Right forelimb (tissue), 1 donor: ENCODE measurements at places on chromosomes 3 and 15.

DNA sequence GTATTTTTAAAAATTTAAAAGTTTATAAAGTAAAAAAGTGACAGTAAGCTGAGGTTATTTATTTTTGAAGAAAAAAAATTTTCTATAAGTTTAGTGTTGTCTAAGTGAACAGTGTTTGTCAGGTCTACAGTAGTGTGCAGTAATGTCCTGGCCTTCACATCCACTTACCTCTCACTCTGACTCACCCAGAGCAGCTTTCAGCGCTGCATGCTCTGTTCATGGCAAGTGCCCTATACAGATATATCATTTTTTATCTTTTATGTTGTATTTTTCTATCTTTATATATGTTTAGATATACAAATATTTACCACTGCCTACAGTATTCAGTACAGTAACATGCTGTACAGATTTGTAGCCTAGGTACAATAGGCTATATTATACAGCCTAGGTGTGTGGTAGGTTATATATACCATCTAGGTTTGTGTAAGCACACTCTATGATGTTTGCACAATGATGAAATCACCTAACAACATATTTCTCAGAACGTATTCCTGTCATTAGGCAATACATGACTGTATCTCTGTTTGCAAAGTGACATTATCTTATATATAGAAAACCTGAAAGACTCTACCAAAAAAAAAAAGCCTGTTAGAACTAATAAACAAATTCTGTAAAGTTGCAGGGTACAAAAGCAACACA is 75.9 kb upstream of the TMC3 start:
- no peak for DNase-seq

DNA sequence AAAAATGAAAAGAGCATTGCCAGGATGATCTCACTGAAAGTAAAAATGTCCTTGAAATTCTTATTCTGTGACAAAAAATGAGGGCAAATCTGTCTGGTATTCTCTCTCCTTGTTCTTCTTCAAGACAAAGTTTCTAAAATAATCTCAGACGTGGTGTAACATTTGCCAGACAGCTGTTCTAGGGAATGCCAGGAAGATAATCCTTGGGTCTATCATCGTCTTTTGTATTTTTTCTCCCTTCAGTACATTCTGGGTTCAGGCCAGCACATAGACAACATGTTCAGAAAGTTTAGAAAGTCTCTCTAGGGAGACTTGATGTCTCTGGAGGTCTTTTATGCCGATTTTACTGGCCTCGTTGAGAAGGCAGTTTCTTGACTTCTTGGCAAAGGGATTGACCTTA is 121.2 kb upstream of the HES1 start:
- no peak for DNase-seq

DNA sequence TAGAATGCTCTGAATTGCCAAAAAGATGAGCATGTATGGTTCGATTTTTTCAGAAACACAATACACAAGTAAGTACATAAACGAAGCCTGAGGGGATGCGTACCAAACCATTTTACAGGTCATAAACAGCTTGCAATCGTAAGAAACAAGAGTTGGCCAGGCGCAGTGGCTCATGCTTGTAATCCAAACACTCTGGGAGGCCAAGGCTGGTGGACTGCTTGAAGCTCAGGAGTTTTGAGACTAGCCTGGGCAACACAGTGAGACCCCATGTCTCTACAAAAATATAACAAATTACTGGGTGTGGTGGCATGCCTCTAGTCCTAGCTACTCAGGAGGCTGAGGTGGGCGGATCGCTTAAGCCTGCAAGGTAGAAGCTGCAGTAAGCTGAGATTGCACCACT is 13.4 kb downstream of the TRA2B start:
- DNase-seq: no peak

- no peak for DNase-seq
Observed at GRCh38 chr3:72116226-72116625, 331.3 kb upstream of the PROK2 start.

DNA sequence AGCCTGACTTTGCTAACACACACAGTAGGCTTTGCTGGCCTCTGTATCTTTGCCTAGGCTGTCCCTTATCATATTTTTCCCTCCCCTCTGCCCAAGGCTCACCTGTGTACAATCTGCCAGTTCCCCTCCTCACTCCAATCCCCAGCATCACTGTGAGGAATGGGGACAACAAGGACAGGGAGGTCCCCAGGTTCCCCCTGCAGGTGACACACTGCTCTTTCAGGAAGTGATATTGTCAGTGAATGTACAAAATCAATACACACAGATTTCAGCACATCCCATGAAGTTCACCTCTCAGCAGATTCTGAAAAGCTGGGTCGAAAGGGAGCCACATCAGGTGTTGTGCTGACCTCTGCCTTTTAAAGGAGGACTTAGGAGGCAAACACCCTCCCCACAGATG is 177.5 kb downstream of the RAB11A start:
- no peak for DNase-seq

- DNase-seq: no peak
Observed at GRCh38 chr3:43870120-43870519, 179.4 kb downstream of the ABHD5 start.

GRCh38 chr15:59221511-59222505 is 15.2 kb downstream of the LDHAL6B start:
- no peak for DNase-seq

DNA sequence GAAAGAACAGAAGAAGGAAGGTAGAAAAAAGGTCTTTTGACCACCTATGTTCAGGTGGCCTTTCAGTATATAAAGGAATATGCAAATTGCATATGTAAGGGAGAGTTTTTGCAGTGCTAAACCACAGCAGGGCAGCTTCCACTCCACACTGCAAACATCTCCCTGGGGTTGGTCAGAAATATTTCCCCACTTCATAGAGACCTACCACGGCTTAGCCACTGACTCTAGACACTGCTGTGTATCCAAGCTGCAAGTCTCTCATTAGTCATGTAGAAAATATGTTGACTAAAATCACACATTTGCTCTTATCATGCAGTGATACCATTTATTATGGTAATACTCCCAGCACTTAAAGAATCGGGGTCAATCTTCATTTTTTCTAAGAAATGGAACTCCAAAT is 214.9 kb upstream of the NR2F2 start:
- DNase-seq: no peak

- no peak for DNase-seq
Observed at GRCh38 chr3:128296469-128297251, 143.4 kb downstream of the EEFSEC start.

DNA sequence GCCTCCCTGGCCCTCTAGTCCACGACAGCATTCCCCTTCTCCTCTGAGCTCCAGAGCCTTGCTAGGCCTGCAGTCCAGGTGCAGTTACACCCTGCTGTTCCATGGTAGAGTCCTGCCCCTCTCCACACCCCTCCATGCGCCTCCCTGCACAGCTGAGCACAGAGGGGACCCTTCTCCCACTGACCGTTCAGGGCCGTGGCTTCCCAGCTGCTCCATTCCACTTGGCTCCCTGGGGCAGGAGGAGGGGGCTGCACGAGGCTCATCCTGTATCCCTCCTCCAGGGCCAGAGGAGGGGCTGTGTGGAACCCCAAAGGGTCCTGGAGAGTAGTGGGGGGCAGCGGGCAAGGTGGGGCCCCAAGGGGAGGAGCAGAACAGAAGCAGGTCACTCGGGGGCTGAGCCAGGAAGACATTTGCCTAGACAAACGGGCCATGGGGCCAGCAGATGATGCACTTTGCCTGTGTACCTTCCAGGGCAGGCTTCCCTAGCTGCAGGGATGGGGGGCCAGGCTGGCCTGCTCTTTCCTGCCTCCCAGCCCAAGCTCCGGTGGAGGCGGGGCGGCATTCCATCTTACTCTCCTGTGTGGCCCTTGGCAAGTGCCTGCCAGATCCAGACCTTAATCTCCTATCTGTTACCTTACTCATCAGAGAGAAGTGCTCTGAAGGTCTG is 20.7 kb upstream of the GOLGA6C start:
- DNase-seq: peak; percentile 25

GRCh38 chr3:154901278-154901677 is 178.8 kb upstream of the MME start:
- no peak for DNase-seq

GRCh38 chr15:50059203-50059772 is 59.7 kb downstream of the ATP8B4 start:
- no peak for DNase-seq

DNA sequence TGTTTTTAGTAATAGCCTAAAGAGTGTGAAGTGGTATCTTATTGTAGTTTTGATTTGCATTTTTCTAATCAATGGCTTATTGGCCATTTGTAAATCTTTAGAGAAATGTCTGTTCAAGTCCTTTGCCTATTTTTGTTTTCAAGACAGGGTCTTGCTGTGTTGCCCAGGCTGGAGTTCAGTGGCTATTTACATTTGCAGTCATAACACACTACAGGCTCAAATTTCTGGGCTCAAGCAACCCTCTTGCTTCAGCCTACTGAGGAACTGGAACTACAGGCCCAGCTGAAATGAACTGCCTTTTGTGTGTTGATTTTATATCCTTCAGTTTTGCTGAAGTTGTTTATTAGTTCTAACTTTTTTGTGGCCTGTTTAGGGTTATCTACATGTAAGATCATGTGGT is 27.9 kb downstream of the BSN start:
- DNase-seq: no peak

GRCh38 chr3:126211569-126211968 is 31.2 kb upstream of the ALDH1L1 start:
- DNase-seq: no peak

DNA sequence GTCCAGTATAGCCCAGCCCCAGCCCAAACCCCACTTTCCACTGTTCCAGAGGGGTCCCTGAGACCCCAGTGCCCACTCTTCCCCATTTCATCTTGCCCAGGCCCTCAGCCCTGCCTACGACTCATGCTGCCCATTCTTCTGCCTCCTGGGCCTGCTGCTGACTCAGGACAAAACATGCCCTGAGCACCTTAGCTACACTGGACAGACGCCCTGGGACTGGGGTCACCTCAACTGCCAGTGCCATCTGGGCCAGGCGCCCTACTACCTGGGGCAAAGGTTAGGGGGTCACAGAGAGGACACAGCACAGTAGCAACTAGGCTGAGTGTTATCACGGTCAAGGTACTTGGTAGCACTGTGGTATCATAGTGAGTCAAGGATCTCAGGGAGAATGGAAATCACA is 2.6 kb upstream of the LAMB2 start:
- DNase-seq: no peak

- no peak for DNase-seq
Observed at GRCh38 chr15:55344206-55344605, 25.2 kb downstream of the PIGB start.

DNA sequence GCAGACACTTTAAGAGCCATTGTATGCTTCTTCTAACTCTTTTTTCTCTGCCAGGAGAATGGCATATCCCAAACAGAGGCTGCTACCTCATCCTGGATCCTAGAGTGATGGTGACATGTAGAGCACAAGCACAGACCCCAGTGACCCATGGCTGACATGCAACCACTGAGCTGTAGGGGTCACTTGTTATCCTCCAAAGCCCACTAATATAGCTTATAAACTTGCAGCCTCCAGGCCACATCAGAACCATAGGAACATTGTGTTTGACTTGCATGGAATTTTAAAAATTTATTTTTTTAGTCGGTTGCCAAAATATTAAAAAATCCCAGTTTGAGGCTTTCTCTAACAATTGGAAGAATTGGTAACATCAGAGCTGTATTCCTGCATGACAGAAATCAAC is 283.0 kb upstream of the WNT5A start:
- no peak for DNase-seq

DNA sequence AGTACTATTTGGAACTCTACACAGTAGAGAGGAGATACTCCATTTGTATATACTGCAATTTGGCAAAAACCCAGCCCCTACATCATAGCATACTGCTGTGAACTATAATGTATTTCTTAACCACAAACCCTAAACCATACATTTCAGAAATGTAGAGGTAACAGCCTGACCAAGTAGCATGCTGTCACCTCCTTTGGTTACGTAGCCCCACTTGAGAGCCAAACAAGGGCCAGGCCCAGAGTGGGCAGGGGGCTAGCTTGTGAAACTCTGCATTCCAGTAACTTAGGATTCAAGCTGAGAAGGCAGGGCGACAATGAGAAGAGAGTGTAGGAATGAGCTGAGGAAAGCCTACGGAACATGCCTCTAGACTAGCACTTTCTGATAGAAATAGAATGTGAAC is 135.8 kb downstream of the GREM1 start:
- DNase-seq: no peak

DNA sequence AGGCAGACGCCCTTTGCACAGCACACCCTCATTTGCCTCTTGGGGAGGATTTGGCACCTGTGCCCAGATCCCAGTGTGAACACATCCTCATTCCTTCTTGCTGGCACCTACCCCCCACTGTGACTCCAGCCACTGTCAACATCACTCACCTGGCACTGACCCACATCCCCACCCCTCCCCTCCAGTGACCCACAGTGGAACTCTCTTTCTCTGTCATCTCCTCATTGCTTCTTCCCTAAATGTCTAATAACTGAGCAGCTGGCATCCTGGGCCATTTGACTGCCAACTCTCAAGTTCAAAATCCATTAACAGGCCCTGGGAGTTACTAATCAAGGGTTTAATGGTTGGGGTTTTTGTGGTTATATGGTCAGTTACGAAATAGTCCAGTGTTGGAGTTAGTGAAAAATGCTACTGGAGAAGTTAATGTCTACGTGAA is 14.4 kb downstream of the SNAPC5 start:
- DNase-seq: no peak

- DNase-seq: no peak
Observed at GRCh38 chr15:87881026-87881425, 375.5 kb downstream of the NTRK3 start.

GRCh38 chr3:14506626-14507304 is 33.4 kb downstream of the GRIP2 start:
- DNase-seq: peak; percentile 4

- no peak for DNase-seq
Observed at GRCh38 chr3:72338082-72338941, 509.9 kb downstream of the SHQ1 start.

GRCh38 chr15:78453447-78453846 is 15.4 kb downstream of the IREB2 start:
- no peak for DNase-seq

- no peak for DNase-seq
Observed at GRCh38 chr3:125005222-125005621, 50.6 kb downstream of the HEG1 start.

DNA sequence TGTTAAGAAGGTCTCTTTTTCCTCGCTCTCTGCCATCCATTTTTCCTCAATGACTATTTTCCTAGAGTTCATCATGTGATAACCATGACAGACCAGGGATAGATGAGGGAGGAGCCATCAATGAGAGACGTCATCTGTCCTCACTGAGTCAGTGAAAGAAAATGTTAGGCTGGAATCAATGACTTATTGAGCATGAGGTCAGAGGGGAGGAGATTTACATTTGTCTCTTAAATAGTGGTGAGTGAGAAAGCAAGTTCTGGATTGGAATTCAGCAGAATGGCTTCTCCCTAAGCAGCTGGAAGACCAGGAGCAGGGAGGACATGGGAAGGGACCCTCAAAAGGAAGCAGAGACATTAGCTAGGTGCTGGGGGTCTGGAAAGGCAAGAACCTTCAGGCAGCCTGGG is 28.2 kb upstream of the USP3 start:
- no peak for DNase-seq
